NCI-H1417 treated with DMSO at 0.1 percent for 48 hours (cell line): ENCODE measurements at places on chromosomes 16 and 17.
A peak's percentile ranks its signal among the peaks of the same experiment; 100 is the strongest.

DNA sequence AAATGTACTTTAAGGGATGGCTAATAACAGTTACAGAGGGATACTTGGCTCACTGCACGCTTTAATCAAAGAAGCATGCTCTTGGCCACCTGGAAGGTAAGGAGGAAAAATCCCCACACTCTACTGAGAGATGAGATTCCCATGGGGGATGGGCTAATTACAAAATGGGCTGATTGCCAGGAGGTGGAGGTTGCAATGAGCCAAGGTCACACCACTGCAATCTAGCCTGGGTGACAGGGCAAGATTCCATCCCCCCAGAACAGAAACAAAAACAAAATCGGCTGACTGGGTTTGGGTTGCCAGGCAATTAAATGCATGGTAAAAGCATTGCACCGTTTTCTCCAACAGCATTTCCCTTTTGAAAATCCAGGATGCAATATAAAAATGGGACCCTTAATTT is 18.0 kb downstream of the N4BP1 start:
- no peak for DNase-seq

DNA sequence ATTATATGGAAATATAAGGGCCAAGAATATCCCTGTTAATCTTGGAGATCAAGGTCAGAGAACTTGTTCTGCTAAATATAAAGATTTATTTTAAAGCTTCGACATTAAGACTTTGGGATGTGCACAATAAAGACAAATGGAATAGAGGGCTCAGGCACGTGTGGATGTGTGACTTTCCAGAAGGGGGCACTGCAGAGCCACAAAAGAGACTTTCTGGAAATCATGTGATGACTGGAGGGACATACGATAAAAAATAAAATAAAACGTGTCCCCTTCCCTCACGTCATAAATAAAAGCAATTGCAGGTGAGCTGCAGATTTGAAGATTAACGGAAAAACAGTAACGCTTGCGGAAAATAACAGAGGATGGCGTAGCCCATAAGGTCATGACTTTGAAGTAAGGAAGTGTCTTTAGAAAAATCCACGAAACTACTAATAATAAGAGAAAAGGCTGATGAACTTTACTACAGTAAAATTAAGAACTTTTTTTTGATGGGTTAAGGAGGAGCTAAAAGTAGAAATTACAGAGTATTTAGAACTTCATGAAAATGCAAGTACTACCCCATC is 9.4 kb upstream of the ENGASE start:
- no peak for DNase-seq

DNA sequence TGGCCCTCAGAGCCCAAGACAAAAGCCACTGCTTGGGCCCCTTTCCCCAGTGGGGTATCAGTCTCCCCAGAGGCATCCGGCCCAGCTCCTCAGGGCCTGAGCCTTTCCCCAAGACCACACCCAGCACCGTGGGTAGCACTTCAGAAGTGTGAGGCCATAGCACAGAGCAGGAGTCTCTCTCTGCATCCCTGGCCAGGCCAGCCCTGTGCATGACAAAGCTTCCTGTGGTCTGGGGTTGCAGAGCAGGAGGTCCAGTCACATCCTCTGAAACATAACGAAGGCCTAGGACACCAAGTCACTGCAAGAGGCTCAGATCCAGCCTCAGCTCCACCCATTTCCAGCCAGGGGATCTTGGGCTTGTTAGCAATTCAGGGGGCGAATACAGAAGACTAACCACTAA is 56.8 kb upstream of the ZNF423 start:
- no peak for DNase-seq

DNA sequence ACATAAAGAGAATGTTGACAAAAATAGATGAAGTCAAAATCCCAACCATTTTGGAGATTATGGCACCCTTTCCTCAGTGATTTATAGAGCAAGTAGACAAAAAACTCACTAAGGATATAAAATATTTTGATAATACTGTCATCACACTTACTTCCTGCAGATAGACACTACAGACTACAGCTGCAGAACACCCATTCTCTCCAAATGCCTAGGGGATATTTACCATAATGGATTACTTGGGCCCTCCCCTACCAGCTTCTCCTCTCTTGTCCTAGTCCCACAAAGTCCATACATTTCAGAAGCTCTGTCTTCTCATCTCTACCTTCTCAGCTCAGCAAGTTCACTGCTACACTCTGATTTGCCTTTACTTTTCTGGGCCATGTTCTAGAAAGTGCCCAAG is 37.2 kb upstream of the CCNF start:
- no peak for DNase-seq

- DNase-seq, result no peak
Measured at GRCh38 chr16:57997528-57998265, 2.8 kb downstream of the ZNF319 start.

GRCh38 chr17:43999024-43999423 is 5.4 kb upstream of the NAGS start:
- no peak for DNase-seq

- DNase-seq, result no peak
Measured at GRCh38 chr16:31351246-31351941, 3.6 kb upstream of the ITGAX start.

DNA sequence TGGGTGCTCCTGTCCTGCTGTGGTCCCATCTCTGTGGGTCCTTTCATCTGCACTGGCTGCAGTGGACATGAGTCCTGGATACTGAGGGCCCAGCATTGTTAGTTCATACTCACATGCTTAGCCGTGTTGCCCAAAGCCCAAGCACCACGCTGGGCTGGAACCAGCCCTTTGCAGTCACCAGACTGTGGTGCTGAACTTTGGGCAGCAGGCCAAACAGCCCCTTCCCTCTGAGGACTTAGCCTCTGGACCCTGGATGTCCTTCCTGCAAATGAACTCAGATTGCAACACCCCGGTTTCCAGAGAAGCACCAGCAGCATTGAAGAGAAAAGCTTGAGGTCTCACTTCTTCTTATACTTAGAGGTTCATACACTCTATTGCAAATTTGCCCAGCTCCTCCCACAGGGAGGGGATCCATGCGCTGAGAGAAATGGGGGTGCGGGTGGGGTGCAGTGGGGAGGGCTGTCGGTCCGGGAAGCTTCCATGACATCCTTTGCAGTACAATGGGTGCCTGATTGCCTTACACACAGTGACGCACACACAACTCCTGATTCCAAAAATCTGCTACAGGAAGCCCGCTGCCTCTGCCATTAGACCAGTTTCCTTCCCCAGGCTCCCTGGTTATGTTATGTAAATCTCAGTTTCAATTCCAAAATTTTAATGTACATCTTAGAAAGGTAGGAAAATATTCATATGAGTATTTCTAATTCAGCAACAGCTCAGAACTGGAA is 65.8 kb downstream of the RGS9 start:
- DNase-seq, result no peak

DNA sequence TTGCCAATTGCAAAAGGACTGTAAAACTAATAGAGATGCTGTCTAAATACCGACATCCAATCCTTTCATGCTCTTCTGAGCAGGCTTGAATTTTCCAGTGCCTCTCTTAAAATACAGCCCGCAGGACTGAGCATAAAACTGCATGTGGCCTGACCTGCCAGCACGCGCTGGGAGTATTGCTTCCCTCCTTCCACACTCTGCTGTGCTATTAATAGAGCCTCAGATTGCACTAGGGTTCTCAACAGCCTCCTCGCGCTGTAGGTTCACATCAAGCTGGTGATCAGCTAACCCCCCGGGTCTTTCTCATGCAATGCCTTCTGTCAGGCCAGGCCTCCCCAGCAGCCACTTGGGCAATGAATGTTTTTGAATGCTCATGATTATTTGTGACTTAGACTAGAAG is 14.2 kb upstream of the MSI2 start:
- DNase-seq, result no peak

GRCh38 chr17:65913326-65913850 is 278.5 kb downstream of the CEP112 start:
- DNase-seq, result no peak

DNA sequence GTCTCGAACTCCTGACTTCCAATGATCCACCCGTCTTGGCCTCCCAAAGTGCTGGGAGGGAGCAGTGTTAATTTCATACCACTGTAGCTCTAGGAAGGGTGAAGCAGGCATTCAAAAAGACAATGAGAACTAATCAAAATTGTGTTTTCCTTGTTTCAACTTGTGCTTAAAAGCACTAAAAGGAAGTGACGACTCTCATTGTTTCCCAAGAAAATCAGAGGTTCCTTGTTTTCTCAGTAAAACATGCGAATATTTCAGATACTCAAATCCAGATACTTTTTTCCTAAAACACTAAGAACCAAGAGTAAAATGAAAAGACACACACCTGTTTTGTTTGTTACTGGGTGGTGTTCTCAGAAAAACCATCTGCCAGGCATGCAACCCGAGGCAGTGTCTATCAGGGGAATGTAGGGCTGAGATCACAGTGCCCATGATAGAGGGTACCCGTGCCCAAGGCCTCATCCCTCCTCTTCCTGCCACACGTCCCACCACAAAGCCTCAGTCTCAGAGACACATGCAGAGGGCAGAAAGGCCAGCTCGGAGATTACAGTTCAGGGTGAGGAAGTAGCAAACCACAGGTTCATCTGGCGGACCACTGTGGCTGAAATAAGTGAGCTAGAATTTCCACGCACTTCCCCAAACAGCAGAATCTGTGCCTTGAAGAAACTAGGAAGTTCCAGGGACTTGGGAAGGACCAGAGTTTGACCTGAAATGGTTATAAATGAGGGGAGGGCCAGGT is 33.7 kb downstream of the GINS3 start:
- no peak for DNase-seq

- no peak for DNase-seq
Measured at GRCh38 chr16:2710711-2711231, 9.3 kb downstream of the PRSS27 start.

DNA sequence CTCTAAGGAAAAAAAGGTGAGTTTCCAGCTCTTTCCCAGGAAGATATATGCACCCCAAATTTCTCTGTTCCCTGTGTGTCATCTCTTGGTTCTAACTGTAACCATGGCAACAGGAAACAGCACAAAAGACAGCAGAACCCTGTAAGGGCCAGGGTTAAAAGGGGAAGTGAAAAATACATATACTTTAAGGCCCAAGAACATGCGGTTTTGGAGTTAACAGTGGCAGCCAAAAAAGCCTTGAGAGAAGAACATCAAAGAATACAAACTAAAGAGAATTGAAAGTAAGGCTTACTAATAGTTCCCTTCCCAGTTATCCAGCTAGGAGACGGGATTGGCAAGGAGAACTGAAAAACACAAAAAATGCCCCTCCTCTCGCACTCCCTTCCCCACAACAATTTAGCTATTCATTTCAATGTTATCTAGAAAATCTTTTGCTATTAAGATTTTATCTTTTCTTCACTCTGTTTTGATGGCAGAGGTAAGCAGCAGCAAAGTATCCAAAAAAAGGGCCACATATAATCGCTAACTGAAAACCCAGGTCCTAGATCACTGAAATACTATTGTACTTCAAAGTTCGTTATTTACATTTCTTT is 1.5 kb downstream of the SPOP start:
- DNase-seq, result no peak

- DNase-seq, result no peak
Measured at GRCh38 chr17:44989552-44990138, 21.5 kb upstream of the C1QL1 start.

- DNase-seq, result no peak
Measured at GRCh38 chr17:11996722-11997146, 541 bp downstream of the ZNF18 start.

GRCh38 chr17:1486802-1487695 is 5.4 kb downstream of the MYO1C start:
- DNase-seq, result no peak

GRCh38 chr16:3514621-3515020 is 13.8 kb downstream of the CLUAP1 start:
- DNase-seq, result no peak

- DNase-seq, result no peak
Measured at GRCh38 chr17:50259477-50260324, 14.6 kb upstream of the TMEM92 start.

GRCh38 chr16:85392756-85393673 is 220.1 kb upstream of the GSE1 start:
- DNase-seq, result no peak

DNA sequence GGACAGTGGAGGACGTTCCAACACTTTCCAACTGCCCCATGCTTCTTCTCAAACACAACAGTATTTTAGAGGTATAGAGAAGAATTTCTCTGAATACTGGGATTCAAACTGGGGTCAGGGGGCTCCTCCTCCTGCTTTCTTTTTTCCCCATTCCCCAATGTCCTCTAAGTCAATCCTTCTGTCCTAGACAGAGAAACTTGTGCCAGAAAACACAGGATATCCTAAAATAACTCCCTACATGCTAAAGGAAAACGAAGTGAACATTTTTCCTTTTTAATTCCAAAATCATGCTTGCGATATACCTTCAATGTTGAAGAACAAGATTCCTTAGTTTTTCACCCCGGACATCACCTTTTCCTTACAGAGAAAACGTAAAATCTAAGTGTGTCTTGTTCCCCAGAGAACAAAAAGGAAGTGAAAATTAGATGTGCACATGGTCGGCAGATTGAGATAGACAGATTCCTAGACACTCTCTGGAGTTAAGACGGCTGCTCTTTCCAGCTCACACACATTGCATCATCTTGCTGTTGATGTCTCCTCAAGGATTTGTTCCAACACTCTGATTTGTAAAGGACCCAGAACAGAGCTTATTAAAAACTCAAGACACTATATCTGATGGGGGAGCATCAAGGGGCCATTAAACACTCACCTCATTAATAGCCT is 228.2 kb downstream of the GRIN2A start:
- no peak for DNase-seq

GRCh38 chr17:83202002-83203000 is 122.9 kb downstream of the METRNL start:
- DNase-seq, result no peak

DNA sequence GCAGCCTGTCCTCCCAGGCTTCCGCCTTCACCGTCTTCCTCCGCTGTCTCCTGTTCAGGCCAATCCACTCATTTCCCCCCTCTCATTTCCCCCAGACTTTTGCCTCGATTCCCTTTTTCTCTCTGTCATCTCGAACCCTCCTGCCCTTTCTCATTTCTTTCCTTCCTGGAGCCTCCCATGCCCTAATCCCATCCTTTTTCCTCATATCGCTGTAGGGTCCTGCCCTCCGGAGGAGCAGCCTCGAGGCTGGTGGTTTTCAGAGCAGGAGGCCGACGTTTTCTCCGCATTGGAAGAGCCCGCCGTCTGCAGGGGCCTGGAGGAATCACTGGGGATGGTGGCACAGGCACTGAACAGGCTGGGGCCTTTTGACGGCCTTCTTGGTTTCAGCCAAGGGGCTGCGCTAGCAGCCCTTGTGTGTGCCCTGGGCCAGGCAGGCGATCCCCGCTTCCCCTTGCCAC is 597 bp downstream of the OVCA2 start:
- DNase-seq, result no peak

GRCh38 chr16:85639529-85640253 is 26.6 kb downstream of the GSE1 start:
- peak; percentile 74 for DNase-seq

DNA sequence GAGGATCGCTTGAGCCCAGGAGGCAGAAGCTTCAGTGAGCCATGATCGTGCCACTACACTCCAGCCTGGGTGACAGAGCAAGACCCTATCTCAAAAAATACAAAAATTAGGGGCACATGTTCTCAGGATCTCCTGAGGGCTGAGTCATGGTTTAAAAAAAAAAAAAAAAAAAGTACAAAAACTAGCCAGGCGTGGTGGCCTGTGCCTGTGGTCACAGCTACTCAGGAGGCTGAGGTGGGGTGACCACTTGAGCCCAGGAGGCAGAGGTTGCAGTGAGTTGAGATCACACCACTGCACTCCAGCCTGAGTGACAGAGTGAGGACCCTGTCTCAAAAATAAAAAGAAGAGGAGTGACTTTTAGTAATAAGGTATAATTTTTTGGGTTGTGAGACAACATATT is 16.9 kb downstream of the BLMH start:
- DNase-seq, result no peak
